T-helper 22 cell (primary cell): ENCODE measurements at places on chromosomes 1 and 21.

DNA sequence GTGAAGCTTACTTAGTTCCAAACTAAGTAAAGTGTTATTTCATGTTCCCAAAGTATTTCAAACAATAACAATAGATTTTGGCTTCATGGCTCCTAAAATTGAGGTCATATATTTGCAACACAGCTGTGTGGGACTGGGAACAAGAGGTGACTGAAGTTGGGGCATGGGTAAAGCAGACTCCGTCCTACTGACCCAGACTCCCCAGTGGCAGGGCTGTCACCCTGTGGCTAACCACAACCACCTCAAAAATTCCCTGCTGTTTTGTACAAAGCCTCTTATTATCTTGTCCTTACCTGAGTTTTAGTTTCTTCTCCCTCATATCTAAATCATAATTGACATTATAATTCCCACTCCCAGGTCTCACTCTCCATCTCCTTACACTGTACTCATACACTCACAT, 117.6 kb downstream of the PTGER3 start:
- DNase-seq: no peak

DNA sequence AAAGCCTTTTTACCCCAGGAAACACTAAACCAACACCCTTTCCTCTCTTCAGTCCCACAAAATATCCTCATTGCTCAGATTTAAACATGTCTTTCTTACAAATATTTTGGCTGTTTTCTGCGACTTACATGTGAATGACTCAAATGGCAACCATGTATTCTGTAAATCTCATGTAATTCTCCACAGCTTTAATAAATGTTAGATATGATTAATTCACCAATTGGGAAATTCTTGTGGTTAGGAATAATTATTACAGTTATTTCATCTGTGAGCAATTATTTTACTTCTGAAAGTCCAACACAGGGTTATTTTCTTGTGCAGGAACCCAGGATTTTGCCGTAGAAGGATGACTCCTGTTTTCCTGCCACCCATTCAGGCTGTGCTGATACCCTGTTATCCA, 431.5 kb downstream of the LMO4 start:
- DNase-seq: no peak

GRCh38 chr1:116486424-116486823, 84.4 kb downstream of the CD58 start:
- DNase-seq: no peak

DNA sequence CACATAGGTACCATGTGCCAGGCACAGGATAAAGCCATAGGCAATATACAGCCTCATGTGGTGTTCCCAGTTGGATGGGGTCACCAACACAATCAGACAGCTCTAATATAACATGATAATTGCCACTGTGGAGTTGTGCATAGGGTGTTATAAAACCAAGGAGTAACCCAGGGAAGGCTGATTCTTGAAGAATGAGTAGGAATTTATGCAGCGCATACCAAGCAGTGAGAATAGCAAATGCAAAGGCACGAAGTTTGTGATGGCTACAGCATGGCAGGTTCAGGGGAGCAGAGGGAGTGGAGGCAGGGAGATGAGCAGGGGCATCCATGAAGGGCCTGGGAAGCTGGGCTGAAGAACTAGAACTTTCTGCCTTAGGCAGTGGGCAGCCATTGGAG, 20.4 kb upstream of the SLC2A1 start:
- DNase-seq: no peak

DNA sequence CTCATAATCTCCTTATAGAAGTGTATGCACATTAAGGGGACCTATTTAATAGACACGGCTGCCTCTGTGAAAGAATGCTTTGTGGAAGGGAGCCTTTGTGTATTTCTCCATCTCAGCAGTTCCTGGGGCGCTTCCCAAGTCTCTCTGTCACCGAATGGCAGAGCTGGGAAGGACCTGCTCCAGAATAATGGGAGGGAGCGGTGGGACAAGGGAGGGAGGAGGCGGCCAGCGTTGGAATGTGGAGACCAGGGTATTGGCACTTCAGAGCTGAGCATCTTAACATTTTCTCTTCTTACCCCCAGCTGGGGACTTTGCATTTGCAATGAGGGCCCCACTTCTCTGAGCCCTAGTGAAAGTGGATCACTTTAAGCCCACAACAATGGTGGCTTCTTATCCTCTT, 23.9 kb downstream of the CACHD1 start:
- DNase-seq: no peak

GRCh38 chr1:159753386-159753785, 27.4 kb upstream of the DUSP23 start:
- no peak for DNase-seq

DNA sequence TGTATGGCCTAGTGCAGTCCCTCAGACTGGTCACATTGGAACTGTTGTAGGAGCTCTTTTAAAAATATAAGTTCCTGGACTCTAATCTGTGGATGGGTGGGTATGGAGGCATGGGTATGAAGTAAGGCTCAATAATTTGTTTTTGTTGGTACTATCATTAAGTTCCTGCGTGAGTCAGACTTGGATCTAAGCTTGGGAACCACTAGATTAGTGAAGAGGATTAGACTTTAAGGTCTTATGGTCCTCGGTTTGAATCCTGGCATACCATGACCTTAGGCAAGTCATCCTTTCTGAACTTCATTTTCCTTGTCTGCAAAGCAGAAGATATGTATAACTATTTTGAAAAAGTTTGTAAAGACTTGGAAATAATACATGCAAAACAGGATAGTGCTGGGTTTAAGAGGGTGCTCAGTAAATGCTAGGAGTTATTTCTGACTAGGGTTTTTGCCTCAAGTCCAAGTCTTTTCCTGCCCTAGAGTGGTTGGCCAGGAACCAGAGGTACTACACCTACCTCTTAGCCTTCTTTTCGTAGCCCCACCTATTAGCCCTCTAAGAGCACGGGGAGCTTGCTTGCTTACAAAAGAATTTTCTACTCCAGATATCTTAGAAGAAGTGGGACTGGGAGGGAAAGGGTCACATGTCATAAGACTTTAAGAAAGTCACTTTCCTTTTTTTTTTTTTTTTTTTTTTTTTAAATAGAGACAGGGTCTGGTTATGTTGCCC, 38.6 kb upstream of the METTL18 start:
- DNase-seq: no peak

DNA sequence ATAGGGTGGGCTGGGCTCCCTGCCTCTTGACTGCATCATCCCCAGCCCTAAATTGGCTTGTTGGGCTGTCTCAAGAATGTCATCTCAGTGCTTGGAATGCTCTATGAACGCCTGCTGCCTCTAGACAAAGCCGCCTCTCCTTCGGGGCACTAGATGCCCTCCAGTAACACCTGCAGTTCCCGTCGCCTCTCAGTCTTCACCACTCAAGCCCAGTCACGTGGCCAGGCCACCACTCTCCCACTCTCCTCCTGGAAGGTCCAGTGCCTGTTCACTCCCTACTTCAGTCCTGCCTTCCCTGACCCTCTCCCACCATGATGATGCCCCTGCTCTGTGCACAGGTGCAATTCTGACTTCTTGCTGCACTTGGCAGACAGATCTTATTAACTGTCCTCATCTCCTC, 7.0 kb downstream of the TAS1R2 start:
- no peak for DNase-seq

GRCh38 chr1:159944623-159945455, 574 bp downstream of the IGSF9 start:
- no peak for DNase-seq

GRCh38 chr1:176801514-176802020, 338.6 kb downstream of the PAPPA2 start:
- no peak for DNase-seq

DNA sequence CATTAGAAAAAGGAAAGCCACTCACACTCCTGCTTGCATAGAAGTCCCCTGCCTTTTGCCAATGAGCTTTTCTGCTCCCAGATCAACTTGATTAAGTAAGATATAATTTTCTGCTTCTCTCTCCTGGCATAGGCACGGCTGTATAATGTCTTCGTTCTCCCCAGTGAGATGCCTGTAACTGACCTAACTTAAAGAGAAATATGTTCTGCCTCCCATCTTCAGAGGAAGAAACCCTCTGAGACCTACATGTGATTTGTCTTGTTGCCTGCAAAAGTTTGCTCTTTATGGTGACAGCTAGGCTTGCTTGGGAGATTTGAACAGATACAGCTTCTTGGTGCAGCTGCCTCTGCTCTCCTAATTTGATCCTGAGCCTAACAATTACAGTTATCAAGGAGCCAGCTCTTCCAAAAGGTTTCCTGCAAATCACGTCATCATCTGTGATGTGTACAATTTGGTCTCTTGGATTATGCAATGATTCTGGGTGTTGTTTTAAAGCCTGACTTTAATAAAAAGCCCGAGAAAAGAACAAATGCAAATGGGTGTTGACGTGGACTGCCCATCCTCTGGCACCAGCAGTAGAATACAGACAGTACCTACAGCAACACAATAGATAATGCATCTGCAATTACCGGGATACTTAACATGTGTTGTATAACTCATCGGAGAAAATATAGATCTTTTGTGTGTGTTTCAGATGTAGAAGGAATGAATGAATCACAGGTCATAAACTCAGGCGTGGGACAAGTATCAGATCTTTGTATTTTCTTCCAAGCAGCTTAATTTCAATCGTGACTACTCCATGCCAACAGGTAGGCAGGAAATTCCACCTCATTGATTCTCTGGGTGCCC, 76.2 kb upstream of the KAZN start:
- no peak for DNase-seq

GRCh38 chr1:199756066-199756465, 271.4 kb upstream of the NR5A2 start:
- DNase-seq: no peak

GRCh38 chr1:201332616-201333335, 44.7 kb downstream of the TNNT2 start:
- DNase-seq: no peak

GRCh38 chr1:7680207-7680954, 90.7 kb upstream of the VAMP3 start:
- peak; percentile 5 for DNase-seq

DNA sequence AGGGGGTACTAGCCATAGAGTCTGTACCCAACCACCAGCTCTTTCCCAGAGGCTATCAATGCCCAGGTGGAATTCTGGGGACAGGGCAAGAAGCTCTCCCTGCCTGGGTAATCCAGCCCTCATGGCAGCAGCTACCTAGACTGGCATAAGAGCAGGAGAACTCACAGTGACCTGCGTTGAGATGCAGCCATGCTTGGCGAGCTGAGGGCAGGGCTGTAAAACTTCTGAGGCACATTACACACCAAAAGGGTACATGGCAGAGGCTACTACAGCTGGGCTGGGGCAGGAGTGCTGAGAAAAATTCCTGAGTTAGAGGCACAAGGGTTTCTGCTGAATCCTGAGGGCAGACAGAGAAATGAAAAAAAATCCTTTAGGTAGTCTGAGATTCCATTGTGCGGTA, 927.9 kb upstream of the B3GALT2 start:
- no peak for DNase-seq

DNA sequence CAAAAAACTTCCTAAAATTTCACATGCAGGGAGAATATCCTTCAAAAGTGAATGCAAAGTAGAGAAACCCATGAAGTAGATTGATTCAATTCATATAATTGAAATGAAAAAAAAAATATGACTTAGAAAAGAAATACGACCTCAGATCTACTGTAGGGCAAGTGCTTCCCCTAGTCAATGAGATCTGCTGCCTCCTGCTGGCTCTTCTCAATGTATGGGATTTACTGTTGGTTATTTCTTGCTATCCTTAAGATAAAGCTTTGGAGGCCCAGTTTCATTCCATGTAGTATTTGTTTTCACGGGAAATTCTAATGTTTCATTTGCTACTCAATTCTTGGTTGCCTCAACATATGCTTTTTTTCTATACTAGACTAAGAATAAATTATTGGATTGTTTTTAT, 46.2 kb downstream of the ZNF648 start:
- DNase-seq: no peak

GRCh38 chr1:85245456-85245855, 14.0 kb downstream of the C1orf52 start:
- no peak for DNase-seq

- no peak for DNase-seq
Observed at GRCh38 chr1:20430355-20431175, 55.4 kb downstream of the CAMK2N1 start.

DNA sequence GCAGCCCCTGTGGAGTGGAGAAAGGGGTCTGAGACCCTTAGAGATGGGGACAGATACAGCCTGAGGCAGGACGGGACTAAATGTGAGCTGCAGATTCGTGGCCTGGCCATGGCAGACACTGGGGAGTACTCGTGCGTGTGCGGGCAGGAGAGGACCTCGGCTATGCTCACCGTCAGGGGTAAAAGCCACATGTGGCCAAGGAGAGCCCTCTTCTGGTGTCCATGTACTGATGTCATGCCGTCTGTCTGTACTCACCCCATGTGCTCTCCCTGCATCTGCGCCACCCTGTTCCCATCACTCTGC, 84.7 kb downstream of the OBSCN start:
- no peak for DNase-seq

- no peak for DNase-seq
Observed at GRCh38 chr21:33071770-33072306, 1.9 kb downstream of the OLIG1 start.

GRCh38 chr1:55997536-55997935, 581.8 kb downstream of the PLPP3 start:
- no peak for DNase-seq

GRCh38 chr1:162855461-162856150, 5.4 kb downstream of the CCDC190 start:
- DNase-seq: no peak

DNA sequence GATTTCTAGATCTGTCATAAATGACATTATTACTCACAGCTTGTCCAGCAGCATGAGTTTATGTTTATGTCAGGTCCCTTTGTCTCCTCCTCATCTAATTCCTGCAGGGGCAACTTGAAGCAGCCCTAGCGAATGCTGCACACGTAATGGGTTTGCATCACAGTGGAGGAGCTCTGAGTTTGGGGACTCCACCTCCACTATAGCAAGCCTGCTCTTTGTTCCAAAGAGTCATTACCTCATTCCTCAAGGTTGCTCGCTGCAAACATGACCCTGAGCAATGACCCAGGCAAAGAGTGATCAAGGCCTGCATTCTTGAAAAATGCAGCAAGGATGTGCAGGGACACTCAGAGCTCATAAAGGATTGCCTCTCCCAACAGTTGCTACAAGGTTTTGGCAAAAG, 261.9 kb downstream of the HHIPL2 start:
- no peak for DNase-seq

DNA sequence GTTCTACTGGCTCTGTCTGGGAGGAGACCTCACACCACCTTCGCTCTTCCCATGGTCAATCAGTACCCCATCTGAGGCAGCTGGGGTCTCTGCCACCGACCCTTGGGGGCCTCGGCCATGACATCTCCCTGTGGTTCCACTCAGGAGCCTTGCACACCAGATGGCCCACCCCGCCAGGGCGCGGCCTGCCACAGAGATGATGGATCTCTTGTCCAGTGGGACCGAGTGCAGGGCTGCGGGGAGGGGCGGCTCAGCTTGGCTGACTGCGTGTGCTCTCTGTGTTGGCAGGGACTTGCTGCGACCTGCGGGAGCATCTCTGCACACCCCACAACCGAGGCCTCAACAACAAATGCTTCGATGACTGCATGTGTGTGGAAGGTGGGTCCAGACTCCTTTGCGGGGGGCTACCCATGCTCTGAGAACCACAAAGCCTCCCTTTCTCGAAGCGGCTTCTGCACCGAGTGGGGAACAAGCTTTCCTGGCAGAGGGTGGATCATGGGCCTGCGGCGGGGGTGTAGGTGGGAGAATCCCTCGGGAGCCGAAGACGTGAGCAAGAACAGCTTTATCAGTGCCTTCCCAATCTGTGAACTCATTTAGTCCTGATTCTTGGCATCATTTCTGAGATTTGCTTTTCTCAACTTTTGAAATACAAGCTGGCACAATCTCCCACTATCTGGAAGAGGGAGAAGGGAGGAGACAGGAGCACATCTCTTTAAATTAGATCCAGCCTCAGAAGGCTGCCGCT, 20.9 kb upstream of the AGTRAP start:
- no peak for DNase-seq

- DNase-seq: no peak
Observed at GRCh38 chr1:208013210-208013609, 102.3 kb upstream of the CD34 start.

- no peak for DNase-seq
Observed at GRCh38 chr1:45892068-45892785, 88.8 kb downstream of the MAST2 start.
